ENCODE measurements at places on chromosomes 12 and 14.

DNA sequence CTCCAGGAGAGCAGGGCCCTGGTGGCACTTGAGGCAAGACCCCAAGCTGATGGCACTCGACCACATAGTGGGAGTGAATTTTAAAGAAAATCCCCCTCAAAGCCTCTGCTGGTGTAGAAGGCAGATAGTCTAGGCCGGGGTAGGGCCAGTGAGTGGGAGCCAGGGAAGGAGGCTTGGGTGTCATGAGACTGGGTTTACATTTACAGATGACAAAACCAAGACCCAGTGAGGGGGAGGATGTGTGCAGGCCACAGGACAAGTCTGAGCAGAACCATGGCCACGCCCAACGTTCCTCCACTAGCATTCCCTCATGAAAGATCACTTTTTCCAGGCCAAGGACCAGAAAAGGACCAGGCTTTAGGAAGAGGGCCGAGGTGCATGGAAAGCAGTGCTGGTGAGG is 42.0 kb downstream of the EVL start:
- no peak for DNase-seq

- no peak for DNase-seq
Measured at GRCh38 chr12:10957741-10958140, 18.7 kb upstream of the TAS2R14 start.

GRCh38 chr14:26965490-26965889 is 367.7 kb upstream of the NOVA1 start:
- no peak for DNase-seq

DNA sequence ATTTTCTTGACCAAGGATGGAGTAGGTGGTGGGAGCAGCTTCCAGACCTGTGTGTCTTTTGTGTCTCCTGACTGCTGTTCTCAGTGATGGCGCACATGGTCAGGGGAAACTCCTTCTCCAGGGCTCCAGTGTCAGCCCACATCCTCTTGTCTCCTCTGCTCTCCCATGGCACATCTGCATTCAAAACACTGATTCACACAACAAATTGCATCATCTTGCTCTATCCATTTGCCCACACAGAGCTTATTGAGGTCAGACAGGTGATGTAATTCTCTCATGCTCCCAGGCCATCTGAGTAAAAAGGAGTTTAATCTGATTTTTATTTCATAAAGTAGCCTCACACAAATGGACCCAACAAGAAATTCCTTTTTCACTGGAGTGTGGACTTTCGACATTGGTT is 21.8 kb upstream of the TMEM132C start:
- no peak for DNase-seq

DNA sequence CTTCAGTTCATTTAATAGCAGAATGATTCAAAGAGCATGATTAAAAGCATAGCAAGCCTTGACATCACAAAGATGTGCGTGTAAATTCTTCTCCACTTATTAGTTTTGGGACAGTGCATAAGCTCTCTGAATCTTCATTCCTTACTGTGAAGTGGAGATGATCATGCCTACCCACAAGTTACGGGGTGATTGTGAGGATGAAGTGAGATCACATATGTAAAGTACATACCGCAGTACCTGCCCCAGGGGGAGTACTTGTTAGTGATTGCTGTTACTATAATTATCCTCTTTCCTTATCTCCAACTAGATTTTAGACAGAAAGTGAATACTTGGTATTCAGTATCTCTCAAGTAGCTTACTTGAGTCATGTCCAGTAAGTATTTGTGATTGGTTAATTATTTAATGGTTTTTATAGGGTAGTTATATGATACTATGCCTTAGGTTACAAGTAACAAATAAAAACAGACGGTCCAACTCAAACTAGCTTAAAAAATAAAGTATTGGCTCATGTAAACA is 6.0 kb downstream of the RAD9B start:
- no peak for DNase-seq

DNA sequence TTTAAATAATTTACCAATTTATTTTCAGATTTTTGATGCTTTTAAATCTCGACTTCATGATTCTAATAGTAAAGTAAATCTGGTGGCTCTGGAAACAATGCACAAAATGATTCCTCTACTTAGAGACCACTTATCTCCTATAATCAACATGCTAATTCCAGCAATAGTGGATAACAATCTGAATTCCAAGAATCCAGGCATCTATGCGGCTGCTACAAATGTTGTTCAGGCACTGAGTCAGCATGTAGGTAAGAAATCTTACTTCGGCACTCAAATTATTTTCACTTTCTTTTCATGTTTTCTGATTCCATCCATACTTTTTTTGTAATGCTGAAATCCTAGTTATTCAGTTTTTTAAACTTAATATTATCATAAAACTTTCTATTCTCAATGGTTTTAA is 15.5 kb upstream of the PRPF39 start:
- no peak for DNase-seq

DNA sequence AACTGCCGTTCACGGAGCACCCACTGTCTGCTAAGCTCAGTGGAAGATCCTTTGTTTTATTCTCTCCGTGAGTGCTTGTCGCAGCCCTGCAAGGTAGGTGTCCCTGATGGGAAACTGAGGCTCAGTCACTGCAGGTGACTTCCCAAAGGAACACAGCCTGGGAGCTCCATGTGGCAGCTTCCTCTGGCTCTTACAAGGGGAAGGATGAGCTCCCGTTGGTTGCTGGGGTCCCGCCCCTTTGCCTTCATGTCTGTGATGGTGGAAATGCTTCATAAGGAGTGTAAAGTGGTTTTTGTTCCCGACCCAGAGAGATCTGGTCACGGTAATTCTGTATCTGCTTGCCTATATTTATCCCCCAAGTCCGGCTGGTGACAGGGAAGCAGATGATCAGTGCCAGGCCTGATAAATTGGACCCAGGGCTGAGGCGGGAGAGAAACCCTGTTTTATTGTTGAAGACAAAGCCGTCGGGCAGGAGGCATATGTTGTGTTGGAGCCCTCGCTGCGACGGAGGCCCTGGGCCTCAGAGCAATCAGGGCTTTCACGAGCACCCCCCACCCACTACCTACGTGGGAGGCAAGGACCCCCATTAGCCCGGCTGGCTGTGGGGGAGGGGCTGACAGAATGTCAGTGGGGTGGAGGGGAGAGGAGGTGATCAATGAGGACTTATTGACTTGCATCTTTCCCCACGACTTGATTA is 91.9 kb downstream of the KIF26A start:
- no peak for DNase-seq

DNA sequence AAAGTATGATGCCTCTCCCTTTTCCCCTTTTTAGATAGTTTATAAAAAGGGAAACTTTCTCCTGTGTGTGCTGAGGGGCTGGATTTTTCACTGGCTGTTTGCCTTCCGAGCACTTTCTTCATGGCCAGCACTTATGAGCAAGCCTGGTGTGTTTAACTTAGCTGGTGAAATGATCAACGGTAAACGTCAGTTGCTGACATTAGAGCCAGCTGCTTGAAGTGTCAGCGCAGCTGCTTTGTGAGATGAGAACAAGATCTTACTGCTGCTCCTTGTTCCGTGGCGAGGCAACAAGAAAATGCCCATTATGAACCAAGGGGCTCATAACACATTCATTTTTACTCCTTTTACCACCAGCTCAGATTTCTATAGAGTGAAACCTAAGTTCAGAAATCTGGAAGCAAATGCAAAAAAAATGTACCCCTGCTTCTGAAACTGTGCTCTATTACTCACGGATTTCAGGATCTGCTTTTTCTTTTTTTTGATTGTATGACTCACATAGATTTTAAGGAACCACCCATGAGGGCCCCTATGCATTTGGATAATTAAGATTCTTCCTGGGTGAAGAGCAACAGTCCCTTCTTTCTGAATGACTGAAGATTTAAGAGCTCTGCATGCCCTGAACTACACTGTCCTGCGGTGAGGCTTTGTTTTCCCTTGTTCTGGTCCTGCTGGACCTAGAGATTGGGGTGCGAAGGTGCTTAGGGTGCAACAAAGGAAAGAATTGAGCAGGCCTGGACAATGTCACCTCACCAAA is 74.3 kb upstream of the CPM start:
- DNase-seq, result no peak

GRCh38 chr14:31229638-31230572 is 22.3 kb upstream of the HECTD1 start:
- no peak for DNase-seq

GRCh38 chr12:41795910-41796309 is 348.8 kb downstream of the GXYLT1 start:
- no peak for DNase-seq

DNA sequence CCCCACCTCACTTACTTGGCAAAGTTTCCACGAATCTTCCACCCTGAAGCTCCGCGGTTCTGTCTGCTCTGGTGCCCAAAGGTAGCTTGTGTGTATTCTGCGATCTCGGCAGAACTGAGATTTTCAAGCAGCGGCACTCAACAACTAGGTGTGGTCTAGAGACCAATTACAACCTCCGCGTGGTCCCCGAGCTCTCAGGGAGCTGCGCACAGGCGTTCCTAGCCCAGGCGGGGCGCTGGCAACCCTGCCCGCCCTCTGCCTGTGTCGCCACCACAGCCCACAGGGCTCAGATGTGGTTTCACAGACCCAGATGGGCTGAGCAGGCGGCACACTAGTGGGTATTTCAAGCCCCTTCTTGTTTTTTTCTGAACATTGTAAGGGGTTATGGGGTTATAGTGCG is 1.5 kb upstream of the DIABLO start:
- DNase-seq, result no peak

DNA sequence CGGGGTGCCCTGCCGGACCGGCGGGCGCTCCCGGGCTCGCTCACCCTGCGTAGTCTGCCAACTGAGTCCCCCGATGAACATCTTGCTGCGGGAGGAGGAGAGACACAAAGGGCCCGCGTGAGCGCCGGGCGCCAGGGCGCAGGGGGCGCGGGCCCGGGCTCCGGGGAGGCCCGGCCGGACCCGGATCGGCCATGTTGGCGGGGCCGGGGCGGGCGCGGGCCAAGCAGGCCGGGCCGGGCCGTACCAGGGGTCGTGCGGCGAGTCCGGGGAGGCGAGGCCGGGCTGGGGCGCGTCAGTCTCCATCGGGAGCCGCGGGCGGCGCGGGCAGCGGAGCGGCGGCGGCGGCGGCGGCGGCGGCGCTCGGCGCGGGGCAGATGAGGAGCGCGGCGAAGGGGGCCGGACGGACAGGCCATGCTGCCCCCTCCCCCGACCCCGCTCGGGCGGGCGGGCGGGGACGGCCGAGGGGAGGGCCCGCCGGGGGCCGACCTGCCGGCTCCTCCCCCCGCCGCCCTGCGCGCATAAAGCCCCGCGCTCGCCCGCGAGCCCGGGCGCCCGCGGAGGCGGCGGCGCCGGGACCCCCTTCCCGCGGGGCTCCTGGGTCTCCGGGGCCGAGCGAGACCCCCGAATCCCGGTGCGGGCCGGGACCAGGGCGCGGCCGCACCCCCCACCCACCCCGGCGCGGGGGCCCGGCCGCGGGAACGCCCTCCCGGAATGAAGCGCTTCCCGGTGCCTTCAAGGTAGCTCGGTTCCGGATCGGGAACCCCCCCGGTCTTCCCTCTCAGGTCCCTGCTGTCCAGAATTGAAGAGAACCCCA is at the start of gene MSI1:
Gene MSI1 (minus strand): TSS at position 376 of the 814 bp plus-strand sequence. CDS start 73 bp downstream, at position 303.
- DNase-seq, result no peak

GRCh38 chr12:25655702-25656101 is 102.6 kb upstream of the LMNTD1 start:
- no peak for DNase-seq

GRCh38 chr12:22164139-22164538 is 118.1 kb downstream of the CMAS start:
- DNase-seq, result no peak

GRCh38 chr12:46531804-46532203 is 159.2 kb upstream of the SLC38A2 start:
- DNase-seq, result no peak

DNA sequence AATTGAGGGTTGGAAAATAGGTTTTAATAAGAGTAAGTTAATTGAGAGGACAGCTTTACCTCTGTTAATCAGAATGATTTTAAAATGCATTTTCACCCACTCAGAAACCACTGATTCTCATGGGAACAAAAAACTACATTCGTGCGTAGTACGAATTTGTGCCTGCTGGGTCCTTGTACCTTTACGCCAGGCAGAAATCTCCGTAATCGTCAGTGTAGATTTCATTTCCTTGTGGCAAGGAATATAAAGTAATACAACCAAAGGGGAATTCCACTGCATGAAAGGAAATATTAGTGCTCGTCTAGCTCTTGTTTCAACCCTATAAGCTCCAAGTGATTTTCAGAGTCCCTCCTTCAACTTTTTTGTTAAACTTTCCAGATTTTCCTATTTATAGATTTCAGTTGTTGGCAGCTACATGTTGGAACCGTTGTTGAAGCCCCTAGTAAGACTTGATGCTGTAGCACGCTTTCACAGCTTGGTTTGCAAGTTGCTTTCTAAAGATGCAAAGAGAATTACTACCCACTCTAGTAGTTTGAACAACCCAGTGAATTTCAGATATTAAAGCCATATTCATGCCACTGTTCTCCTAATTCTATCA is 90.6 kb downstream of the ETV6 start:
- no peak for DNase-seq

DNA sequence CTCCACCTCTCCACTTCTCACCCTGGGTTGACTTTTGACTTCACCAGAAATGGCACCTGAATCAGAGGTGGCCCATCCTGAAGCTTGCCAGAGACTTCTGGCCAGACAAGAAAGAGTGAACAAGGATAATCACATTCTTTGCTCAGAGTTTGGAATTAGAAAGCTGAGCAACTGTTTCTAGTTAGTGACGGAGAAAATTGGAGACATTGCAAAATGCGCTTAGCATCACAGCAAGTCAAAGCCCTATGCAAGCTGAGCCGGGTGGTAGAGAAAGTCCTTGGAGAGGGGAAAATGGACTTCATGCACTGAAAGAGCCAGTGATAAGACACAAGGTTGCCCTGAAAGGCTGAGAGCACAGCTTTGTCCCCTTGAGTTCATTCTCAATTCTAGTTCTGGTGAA is 161.8 kb downstream of the PAH start:
- no peak for DNase-seq

DNA sequence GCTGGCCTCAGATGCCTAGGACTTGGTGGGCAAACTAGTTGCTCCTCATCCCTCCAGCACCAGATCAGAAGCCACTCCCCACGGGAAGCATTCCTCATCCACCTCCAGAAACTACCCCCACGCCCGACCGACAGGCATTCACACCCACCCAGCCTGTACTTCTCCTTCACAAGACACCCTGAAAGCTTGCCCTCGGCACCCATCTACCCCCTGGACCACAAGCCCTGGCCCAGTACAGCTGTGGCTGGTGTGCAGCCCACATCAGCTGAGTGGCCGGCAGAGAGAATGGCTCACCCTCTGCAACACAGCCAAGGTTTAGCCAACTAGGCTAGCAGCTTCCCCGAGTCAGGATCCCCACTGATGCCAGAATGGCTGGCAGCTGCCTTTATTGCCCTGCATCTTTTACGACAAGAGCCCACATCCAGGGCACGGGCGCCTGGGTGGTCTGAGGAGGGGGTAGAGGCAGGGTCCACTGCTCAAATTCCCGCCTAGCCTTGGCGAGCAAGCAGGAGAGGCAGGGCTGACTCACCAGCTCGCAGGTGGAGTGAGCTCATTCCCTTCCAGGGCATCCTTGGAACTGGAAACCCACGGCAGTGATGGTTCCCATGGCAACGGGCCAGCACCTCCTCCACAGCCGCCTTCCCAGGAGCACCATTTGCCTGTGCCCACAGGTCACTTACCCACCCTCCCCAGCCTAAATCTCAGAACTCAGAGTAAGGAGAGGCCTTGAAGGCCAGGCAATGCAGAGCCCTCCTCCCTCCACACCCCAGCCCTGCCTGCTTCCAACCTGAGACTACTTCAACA is 17.1 kb downstream of the ACTN1 start:
- DNase-seq, result no peak

- DNase-seq, result no peak
Measured at GRCh38 chr14:80988192-80988591, 32.8 kb downstream of the TSHR start.

- no peak for DNase-seq
Measured at GRCh38 chr12:1533205-1533601, 61.2 kb downstream of the FBXL14 start.
